ENCODE measurements at places on chromosomes 3 and 15.
A peak's percentile ranks its signal among the peaks of the same experiment; 100 is the strongest.

DNA sequence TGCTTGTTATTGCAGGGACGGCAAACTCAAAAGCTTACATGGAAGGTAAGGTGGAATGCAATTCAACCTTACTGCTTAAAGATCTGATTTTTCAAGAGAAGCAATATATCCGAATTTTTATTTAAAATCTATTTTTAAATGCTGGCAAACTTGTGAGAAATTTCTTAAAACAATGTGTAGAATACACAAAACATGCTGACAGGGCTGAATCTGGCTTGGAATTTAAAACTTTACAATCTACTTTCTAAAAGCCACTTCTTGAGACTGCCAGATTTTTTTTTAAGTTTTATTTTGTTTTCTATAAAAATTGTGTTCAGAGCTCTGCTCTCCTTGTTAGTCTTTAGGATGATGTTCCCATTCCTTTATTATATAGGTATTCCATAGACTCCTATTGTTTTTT lies 146.7 kb downstream of the ADAM10 start:
- no peak for DNase-seq

DNA sequence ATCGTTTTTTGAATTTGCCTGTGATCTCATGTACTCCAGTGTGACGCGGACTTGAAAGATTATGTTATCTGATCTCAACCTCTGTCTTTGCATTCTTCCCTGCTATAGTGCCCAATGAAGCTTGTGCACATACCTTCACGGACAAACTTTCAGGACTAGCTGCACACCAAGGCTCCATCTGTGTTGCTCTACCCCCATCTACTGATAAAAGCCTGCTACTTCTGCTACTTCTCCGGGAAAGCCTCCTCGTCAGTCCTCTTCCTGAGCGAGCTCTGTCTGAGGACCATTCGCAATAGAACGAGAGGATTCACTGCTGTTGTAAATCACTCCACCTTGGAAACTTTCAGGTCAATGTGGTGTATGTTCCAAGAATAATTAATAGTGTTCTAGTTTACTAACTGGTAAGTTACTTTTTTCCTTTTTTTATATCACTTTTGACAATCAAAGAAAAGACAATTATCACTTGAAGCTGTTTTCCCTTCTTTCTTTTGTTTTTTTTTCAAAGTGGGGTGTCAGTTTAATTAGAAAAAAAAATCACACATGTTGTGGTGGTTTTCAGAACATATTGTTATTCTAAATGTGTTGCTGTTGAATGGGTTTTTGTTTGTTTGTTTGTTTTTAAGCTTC lies 217.6 kb downstream of the ARRDC4 start:
- DNase-seq: peak; percentile 34

DNA sequence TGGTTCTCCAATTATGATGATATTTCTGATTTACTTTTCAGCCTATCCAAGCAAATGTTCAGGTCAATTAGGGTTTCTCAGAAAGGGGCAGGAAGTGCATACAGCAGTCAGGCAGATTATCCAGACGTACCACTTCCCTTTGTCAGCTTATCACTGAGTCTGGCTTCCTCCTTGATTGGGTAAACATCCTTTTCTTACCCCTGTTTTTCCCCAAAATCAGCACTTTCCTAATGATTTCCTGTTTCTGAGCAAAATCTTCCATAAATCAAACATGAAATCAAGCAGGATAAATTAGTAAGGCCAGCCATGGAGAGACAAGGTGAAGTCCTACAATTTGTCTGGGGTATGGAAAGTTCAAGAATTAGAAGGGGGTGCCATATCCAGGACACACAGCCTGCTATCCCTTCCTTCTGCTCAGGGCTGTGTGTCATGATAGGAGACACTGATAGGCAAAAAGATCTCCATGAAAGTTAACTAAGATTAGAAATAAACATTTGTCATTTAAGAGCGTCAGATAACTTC lies 29.0 kb downstream of the ADIPOQ start:
- DNase-seq: no peak

DNA sequence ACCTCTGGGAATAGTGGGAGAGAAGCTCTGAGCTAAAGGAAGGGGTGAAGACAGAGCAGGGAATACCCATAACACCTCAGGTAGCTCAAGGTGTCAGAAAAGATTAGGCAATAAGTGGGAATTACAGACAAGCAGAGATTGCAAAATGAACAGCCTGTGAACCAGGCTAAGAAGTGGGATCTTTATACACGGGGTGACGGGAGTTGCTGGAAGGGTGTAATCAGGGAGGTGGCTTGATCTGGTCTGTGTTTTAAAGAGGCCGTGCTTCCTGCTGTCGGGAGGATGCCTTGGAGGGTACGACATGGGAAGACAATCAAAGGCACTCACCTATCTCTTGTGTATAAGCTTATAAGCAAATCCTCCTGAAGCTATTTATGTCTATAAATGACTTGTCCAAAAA lies 216.3 kb downstream of the CLSTN2 start:
- no peak for DNase-seq

DNA sequence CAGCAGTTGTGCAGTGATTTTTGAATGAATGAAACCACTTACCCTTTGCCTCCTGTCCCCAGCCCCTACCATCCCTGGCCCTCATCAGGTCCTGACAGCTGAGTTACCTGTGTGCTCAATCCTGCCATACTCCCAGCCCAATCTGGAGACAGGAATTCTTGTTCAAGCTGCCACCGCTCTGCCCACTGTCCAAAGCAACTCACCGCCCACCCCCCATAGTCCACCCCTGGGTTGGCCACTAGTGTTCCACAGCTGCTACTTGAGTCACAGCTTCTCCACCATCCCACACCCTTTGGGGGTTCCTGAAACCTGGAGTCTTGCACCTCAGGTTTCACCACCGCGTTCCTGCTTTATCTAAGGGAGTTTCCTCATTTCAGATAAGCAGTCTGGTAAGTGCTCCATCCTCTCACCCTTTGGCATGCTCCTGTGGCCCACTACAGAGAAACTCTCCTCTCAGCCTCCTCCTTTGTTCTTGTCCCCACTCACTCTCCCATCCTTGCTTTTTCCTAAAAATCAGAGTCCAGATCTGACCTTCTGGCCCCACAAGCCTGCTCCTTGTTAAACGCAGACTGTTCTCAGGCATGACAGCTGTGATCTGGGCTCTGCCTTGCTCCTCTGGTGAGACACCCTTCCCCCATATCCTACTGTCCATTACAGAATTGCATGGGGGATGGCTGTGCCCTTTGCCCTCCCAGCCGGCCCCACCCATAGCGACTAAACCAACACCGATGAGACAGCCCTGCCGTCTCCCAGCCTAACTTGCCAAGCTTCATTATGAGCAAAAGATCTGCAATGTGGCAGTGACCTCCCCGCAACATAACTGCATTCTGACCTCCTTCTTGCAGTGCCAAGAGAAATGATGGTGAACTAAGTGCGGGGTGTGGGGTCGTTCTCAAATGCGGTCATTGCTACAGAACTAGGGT lies 50.0 kb downstream of the CYP19A1 start:
- DNase-seq: no peak

- DNase-seq: no peak
These were observed 153.5 kb upstream of the GOLIM4 start for GRCh38 chr3:168249205-168249549.

DNA sequence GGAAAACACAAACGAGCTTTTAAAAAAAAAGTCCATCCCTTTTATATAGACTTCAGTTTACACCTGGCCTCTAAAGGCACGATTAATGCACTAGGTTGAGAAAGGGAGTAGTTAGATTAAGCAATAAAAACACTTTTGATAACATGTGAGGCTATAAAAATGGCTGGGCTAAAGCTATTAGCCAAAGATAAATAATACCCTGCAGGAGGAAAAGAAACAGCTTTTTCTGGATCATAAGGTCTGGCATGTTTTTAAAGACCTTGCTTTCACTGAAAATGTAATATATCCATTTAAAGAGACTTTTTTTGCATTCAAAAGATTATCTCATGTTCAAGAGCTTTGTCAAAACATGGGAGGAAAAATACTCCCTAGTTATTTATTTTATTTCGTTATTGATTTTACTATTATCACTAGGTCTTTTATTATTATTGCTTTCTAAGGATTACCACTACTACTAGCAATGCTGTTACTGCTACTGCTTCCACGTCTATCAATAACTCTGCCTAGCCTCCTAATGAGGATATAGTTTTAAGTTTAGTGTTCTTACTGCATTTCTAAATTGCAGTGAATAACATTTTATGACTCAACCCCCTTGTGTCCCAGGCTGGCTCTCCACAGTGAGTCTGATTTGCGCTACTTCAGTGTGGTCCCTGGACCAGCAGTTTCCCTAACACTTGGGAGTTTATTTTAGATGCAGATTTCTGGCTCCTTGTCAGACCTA lies 93.4 kb downstream of the THRB start:
- DNase-seq: no peak

DNA sequence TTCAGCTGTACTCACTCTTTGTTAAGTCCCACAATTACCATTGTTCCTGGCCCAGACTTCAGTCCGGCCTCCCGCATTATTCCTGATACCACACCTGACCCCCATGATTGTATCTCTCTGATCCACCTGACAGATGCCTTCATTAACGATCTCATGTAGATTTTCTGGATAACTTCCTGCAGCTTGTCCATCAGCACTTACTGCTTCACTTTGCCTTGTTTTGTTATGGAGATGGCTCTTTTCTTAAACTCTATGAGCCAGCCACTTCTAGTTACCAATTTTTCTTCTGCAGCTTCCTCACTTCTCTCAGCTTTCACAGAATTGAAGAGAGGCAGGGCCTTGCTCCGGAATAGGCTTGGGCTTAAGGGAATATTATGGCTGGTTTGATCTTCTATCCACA lies 1044.2 kb downstream of the PLOD2 start:
- no peak for DNase-seq

DNA sequence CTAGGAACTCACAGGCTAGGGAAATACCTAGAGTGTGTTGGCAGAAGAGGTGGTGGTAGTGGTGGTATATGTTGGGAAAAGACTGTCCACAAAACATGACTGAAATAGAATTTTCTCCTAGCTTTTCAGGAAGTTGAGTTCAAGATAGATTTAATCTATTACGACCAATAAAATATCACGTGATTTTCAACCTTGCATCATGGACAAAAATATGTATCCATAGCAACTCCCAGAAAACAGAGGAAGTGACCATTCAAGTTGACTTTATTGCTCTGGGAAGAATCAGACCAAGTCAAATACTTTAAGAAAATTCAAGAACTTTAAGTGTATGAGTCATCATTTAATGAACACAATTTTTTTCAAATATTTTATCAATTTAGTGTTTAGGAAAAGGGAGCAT lies 347.0 kb upstream of the ZNF385D start:
- DNase-seq: no peak

Measured in uterus (tissue), 4 donors.